ENCODE measurements at places on chromosomes 3 and 15.

GRCh38 chr3:53944028-53944427, 52.4 kb upstream of the SELENOK start:
- no peak for DNase-seq

- DNase-seq, result no peak
Observed at GRCh38 chr15:66708389-66708788, 6.4 kb downstream of the SMAD6 start.

DNA sequence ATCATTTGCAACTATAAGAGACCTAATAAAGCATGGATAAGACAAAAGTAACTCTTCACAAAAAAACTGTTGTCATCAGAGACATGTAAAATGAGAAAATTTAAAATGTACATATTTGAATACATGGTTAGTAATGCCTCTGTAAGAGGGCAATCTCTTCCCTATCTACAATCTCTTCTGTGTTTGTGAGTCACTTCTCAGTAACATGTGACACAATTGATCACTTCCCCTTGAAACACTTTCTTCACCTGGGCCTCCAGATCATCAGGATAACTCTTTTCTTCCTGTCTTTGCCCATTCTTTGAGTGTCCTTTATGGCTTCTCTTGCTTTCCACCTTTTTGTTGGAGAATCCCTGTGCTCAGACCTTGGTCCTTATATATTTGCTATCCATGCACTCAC, 50.4 kb downstream of the TFDP2 start:
- no peak for DNase-seq

GRCh38 chr3:151303751-151304150, 12.9 kb downstream of the GPR87 start:
- DNase-seq, result no peak
